ENCODE measurements at places on chromosomes 1 and 21.

- DNase-seq: no peak
Measured at GRCh38 chr1:41286486-41286885, 44.4 kb upstream of the SCMH1 start.

DNA sequence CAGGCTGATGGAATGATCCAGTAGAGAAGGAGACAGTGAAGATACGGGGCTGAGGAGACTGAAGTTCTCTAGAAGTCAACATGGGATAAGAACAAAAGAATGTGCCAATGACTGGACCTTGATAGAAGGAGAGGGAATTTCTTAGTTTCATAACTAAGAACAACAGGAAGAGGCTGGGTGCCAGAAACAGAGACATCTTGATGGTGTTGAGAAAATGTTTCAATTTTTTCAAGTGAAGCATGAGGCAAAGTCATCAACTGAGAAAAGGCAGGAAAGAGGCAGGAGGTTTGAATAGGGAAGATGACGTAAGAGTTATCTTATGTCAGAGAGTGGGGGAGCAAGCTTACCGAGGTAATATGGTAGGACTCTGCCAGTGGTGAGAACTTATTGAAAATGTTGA, 80.1 kb downstream of the SPAG17 start:
- DNase-seq: no peak

GRCh38 chr1:208025031-208025430, 114.1 kb upstream of the CD34 start:
- no peak for DNase-seq

DNA sequence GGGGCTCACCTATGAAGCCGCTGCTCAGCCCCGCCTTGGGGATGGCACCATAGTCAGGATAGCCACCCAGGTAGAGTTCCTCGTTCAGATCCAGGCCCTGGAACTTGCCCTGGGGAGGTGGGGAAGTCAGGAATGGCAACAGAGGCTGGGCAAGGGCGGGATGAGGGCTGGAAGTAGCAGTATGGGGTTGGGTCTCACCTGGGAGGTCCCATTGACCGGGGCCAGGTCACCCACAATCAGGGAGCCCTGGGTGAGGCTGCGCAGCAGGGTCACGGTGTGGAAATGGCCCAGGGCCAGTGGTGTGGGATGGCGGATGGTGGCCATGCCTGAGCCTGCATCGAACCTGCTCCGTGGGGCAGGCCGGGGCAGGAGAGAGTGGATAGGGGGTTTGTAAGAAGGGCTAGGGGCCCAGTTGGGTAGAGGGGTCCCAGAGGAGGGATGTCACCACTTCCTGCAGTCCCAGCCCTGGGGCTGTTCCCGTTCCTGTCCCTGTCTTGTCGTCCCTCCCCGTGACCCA, 19.4 kb downstream of the LDLRAD2 start:
- no peak for DNase-seq

GRCh38 chr1:204459706-204460105, 34.9 kb downstream of the PIK3C2B start:
- no peak for DNase-seq

- DNase-seq: no peak
Measured at GRCh38 chr1:29364101-29364678, 127.9 kb downstream of the PTPRU start.

GRCh38 chr1:27475720-27476119, 14.2 kb downstream of the WASF2 start:
- no peak for DNase-seq

DNA sequence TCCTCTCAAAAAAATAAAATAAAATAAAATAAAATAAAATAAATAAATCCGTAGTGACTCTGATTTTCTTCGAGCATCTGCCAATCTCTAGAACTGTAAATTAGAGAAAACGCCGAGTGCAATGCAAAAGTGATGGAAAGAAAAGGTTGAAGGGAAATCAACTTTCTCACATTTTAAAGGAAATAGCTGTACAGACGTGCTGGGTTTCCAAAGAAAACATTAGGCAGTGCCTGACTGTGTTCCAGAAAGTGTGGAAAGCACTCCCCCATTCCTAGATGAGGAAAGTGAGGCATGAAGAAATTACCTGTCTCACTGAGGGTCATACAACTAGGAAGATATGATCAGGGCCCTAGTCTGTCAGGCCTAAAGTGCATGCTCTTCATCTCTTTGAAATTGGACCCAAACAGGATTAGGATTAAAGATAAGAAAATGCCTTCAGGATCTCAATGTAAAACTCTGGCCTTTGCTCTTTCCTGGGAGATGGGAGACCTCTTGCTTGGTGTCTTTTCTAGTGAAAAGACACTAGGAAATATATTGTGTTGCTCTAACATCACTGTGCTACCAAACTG, 1.8 kb upstream of the PTPN14 start:
- no peak for DNase-seq

- DNase-seq: no peak
Measured at GRCh38 chr1:163271535-163271934, 50.2 kb upstream of the NUF2 start.

GRCh38 chr1:193281894-193282293, 95.5 kb upstream of the B3GALT2 start:
- DNase-seq: no peak

DNA sequence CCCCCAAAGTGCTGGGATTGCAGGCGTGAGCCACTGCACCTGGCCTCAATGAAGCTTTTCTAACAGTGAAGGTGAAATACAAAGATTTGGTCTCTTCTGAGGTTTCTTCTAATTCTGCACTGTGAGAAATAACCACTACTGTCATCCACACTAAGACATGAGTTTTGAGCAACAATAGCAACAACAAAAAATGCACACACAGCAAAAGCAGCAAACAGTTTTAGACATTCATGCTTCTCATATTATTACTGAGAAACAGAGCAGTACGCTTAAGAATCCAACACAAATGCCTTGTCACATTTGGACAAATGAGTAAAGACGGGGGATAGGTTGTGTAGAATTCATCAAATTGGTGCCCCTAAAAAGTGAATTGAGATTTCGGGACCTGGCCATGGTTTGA, 116.4 kb downstream of the SIM2 start:
- no peak for DNase-seq

- no peak for DNase-seq
Measured at GRCh38 chr1:157497987-157498735, 54.2 kb downstream of the FCRL5 start.

DNA sequence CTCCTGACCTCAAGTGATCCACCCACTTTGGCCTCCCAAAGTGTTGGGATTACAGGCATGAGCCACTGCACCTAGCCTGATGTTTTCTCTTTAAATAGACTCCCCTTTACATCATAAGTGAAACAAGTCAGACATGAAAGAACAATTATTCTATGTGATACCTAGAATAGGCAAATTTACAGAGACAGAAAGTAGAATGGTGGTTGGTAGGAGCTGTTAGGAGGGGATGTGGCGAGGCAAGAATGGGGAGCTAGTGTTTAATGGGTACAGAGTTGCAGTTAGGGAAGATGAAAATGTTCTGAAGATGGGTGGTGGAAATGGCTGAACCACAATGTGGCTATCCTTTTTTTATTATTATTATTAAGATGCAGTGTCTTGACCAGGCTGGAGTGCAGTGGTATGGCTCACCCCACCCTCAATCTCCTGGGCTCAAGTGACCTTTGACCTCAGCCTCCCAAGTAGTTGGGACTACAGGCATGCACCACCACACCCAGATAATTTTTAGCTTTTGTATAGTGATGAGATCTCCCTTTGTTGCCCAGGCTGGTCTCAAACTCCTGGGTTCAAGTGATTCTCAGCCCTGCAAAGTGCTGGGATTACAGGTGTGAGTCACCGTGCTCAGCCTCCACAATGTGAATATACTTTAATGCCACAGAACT, 28.4 kb downstream of the ELF3 start:
- no peak for DNase-seq

DNA sequence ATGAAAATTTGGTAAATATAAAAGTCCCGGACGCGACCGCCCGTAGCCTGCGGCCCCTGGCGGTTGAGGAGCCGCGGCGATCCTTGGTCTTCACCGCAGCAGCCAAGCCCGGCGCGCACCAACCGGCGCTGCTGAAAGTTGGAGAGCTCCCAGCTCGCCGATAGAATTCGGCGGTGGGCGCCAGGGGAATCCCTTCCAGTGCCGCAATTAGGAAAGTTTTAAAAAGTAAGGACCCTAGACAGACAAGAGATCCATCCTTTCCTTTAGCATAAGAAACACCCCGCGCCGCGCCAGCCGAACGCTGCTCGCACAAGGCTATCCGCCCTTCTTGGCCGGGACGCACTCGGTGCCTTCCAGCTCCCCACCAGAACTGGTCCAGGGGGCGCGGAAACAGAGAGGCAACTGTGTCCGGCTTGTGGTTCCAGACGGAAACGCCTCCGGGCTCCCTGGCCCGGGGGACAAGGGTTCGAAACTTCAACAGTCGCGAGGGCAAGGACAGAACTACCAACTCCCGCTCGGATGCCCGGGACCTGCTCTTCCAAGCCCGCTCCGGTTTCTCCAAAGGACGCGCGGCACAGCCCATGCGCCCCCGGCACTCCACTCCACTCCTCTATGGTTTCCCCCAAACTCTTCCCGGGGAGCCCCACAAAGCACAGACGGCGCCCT, 1.7 kb downstream of the FAM78B start:
- DNase-seq: no peak

GRCh38 chr1:59218521-59219236, 78.2 kb upstream of the FGGY start:
- DNase-seq: no peak

DNA sequence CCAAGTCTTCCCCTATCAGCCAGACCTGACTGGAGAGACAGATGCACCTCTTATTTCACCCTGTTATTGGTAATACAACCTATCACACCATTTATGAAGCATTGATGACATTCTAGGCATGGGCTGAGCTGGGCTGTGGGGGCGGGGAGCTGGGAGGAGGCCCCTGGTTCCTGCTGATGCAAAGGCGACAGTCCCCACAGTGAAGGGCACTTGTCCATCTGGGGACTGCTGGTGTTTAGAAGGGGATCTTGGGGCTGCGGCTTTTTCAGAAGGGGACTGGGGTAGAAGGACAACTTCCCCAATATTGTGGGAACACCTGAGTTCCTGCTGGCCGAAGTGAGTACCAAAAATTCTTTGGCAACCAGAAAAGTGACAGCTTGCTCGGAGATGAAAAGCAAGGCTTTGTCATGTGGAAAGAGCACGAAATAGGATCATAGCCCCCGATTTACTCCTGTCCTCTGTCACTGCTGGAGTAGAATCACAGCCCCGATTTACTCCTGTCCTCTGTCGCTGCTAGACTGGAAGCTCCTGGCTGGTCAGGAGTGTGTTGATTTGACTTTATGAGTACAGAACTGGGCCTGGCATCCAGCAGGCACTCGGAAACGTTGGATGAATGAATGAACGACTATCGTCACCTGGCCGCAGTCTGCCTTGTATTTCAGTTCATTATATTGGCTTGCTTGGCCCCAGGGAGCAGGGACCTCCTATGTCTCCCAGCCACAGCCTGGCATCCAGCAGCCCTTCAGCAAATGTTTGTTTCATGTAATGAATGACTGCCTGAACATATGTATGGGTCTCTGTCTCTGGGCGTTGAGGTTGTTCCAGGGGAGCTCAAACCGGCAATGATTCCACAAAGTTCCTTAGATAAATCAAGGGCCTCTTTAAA, 16.5 kb upstream of the ETV3L start:
- no peak for DNase-seq

DNA sequence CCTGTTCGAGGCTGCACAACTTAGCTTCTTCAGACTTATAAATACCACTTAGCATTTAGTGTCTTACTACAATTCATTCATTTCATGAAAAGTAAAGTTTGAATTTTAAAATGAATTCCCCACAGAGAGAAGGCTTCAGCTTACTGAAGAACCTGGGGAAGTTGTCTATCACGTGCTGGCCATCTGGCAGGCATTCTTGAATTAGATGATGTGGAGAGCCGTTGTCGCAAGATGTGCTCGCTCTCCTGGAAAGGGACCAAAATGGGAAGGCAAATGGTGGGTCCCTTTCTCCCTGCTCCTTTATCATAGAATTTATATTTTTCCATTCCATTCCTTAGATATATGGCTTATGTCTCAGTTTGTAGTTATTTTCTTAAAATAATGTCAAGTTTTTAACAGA, 90.5 kb downstream of the CD247 start:
- no peak for DNase-seq

DNA sequence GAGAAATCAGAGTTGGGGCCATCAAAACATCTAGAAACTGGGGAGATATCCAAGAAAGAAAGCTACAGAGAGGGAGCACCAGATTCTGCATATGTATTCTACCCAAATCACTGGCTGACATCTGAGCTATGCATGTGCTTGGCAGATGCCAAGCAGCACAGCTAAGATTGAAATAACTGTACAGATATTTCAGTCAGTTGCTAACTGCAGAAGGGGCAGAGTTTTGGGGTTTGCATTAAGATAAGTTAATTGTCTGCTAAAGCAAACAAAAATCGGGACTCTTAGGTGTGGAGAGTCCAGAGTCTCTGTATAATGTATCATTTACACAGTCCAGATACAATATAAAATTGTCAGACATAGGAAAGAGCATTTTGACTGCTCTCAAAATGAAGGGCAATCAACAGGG, 437.1 kb downstream of the PTBP2 start:
- no peak for DNase-seq

DNA sequence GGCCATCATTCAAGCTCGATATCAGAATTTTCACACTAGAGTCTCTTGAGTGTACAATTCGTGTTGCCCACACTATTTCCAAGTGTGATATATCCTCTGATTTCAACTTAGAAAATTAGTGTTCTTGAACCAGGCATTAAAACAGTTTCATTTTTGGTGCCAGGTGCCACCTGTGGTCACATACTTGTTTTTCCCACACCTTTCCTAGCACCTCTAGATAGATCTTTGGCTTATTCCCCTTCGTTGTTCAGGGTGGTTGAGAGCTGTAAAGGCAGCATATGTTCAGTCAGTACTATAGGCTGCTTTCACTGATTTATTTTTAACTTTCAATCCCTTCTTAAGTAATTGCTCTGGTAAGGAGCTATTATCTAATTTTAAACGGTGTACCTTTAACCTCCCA, 131.1 kb downstream of the NEK7 start:
- no peak for DNase-seq

DNA sequence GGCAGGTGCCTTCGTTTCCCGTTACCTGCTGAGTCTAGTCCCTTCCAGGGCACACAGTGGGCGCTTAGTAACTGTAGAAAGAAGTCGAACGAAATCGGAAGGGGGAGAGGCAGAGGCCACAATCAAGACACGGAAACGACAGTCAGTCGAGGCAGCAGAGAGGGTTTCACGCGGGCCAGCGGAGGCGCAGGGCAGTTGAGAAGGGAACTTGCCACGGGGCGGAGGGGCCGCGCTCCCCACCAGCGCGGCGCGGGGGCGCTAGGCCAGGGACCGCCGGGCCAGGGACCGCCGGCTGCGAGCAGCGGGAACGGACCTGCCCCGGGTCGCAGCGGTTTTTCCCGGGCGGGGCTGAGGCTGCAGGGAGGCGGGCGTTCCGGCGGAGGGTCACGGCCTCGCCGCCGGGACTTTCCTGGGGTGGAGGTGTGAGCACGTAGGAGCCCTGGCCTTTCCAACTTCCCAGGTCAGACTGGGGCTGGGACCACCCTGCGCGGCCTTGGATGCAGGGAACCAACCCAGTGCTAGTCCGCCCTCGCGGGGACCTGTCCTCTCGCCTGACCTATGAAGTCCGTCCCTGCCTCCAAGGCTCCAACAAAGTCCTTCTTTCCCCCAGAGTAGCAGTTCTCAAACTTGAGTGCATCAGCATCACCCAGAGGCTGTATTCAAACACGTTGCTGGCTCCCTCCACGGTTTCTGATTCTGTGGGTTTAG, 150.1 kb upstream of the FGGY start:
- no peak for DNase-seq

- DNase-seq: no peak
Measured at GRCh38 chr1:172894349-172895049, 156.2 kb downstream of the TNFSF18 start.
